ENCODE measurements at places on chromosomes 7 and 10. TPM values are rescaled to one million over a fixed set of nuclear protein-coding genes. Genes with fewer than 3 reads are reported as not detected.
A peak's percentile ranks its signal among the peaks of the same experiment; 100 is the strongest.

GRCh38 chr7:116742641-116743040 lies 70.6 kb downstream of the MET start:
- no peak for DNase-seq

Gene NRP1
- total RNA-seq = 0.44 TPM

- no peak for DNase-seq
Observed at GRCh38 chr10:122445469-122445868, 9.0 kb upstream of the ARMS2 start.

Gene GRM3
- total RNA-seq = not detected

GRCh38 chr7:116621649-116622048 lies 50.3 kb upstream of the MET start:
- DNase-seq = no peak

Gene NUDT13
- 2.2 TPM for total RNA-seq

- no peak for DNase-seq
Observed at GRCh38 chr7:143434660-143435059, 8.6 kb upstream of the TAS2R60 start.

Gene PTPN20
- total RNA-seq = 1.3 TPM

DNA sequence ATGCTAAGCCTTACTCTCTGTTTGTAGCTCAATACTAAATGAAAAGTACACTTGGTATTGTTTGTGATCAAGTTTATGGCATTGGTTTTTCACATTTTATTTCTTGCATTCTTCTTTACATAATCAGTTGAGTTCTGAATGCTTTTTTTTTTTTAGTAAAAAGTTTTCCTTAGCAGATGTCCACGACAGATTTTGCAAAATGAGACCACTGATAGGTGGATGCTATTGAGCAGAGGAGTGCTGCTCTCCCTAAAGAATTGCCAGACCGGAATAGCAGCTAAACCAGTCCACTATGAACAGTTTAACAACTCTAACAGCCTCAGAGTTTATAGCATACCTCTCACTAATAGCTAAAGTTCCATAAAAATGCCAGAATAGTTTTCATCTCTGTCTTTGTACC lies 225.1 kb upstream of the CACNA2D1 start:
- no peak for DNase-seq

GRCh38 chr10:124007773-124008145 lies 85.6 kb downstream of the CHST15 start:
- DNase-seq = no peak

DNA sequence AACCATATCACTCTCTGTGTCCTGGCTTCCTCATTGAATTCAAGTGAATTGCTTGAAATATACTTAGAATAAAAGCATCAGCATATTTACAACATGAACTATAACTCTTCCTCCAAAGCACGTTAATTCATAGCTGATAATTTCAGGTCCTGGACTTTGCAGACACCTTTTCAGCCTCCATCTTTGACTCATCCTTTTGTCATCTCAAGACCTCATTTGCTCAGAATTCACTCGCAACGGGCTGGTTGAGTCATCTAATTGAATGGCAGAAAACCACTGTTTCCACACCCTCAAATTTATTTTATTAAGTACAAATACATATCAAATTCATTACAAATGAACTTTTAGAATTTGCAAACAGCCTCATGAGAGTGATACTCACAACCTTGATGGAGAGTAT lies 545.7 kb downstream of the GATA3 start:
- peak; percentile 31 for DNase-seq

DNA sequence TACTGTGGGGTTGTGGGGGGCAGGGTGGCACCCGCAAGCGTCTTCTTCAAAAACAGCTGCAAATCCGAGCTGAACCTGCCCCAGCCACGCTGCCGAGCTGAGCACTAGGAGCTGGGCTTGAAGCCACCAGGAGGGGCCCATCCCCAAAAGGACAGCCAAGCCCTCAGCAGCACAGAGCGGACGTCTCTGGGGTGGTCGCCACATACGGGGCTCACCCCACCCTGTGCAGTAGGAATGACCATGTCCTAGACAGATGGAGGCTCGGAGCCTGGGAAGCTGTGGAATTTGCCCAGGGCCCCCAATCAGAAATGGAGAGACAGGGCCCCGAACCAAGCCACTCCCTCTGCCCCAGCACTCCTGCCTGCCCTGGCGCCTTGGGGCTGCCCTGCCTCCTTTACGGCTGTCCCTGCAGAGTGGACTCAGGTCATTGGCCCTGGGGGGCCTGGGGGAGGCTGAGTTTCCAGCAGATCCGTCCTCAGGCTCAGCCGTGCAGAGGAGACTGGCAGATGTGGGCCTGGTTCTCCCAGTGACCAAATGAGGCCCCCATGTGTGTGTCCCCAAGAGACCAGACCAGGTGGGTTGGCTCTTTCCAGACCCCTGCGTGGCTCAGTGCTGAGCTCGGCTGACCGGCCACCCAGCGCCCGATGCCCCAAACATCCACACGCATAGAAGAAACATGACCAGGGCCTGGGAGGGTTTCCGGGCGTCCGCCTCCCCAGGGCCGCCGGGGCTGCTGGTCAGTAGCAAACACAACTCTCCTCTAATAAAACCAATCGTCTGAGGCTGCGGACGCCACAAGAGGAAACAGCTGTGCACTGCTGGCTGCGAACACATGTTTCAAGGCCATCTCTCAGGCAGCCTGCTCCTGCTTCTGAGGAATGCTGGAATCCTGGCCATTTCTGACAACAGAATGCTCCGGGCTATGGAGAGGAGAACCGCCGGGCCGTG lies 54.9 kb downstream of the PDGFA start:
- DNase-seq = peak; percentile 4

Gene TMEM178B
- 0.23 TPM for total RNA-seq

DNA sequence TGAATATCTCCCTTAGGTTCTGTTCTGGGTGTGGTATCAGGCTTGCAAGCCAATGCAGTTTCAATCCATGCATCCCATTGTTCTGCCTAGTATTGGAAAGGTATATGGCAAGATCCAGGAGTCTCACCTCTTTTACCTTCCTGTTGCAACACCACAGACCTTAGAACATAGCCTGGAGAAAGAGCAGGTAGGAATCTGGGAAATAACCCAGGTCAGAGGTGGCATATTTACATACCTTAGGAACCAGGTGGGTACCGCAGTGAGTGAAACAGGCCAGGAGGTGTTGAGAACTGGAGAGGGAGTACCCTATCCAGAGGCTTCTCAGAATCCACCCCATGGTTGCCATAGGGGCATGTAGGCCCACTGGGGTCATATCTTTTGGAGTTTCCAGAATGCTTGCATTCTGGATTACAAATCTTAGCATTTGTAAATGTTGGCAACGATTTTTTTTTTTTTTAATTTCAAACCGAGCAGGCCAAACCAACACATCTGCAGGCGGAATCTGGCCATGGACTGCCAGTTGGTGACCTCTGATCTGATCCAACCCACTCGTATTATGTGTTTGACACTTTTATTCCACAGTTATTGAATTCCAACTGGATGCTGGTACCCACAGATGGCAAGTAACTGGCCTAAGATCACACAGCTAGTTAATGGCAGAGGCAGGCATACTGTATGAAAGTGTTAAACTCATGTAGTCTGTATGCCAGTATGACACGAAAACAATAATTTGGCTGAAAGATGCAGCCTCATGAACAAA lies 180.3 kb upstream of the TCF7L2 start:
- DNase-seq = no peak

- no peak for DNase-seq
Observed at GRCh38 chr10:109156396-109156795, 766.9 kb downstream of the XPNPEP1 start.

GRCh38 chr7:127477295-127478023 lies 85.0 kb upstream of the ZNF800 start:
- no peak for DNase-seq

DNA sequence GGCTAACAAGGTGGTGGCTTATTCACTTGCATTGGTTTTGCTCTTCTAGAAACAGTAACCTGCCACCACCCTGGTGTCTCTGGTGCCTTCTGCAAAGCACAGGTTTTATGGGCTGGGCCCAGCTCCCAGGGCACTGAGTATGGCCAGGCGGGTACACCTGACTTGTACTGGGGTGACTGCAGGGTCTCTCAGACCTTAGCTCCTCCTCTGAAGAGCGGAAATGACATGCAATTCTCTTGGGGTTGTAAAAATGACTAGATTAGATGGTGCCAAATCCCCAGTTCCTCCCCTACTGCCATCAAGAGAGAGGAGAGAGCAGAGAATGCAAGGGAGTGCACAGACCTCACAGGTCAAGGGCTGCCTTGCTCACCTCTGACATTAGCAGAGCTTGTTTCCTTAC lies 14.7 kb downstream of the ESYT2 start:
- DNase-seq = peak; percentile 75

Gene LBX1
- not detected for total RNA-seq

Gene SLC26A5
- total RNA-seq = not detected

GRCh38 chr7:87398446-87398845 lies 53.0 kb downstream of the CROT start:
- no peak for DNase-seq

- DNase-seq = no peak
Observed at GRCh38 chr10:84184517-84184916, 9.8 kb upstream of the CDHR1 start.

GRCh38 chr10:70007116-70007820 lies 45.4 kb upstream of the MACROH2A2 start:
- no peak for DNase-seq

GRCh38 chr10:30728766-30729165 lies 99.2 kb upstream of the LYZL2 start:
- DNase-seq = no peak

DNA sequence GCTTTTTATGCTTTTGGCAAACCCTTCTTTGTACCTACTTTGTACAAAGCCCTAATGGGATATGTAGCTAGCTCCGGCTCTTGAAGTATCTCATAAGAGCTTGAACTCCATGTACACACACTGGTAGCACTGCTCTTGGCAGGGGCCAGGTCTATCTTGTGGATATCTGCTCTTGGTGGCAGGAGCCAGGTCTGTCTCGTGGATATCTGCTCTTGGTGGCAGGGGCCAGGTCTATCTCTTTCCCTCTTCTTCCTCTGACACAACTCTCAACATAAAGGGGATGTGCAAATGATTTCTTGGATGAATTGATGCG lies 91.9 kb downstream of the WNT2 start:
- DNase-seq = no peak

- no peak for DNase-seq
Observed at GRCh38 chr7:83005410-83005809, 157.3 kb downstream of the PCLO start.

Gene EBLN1
- not detected for total RNA-seq

Gene AASS
- 2.1 TPM for total RNA-seq

GRCh38 chr10:116084161-116084560 lies 188.8 kb downstream of the GFRA1 start:
- DNase-seq = no peak

DNA sequence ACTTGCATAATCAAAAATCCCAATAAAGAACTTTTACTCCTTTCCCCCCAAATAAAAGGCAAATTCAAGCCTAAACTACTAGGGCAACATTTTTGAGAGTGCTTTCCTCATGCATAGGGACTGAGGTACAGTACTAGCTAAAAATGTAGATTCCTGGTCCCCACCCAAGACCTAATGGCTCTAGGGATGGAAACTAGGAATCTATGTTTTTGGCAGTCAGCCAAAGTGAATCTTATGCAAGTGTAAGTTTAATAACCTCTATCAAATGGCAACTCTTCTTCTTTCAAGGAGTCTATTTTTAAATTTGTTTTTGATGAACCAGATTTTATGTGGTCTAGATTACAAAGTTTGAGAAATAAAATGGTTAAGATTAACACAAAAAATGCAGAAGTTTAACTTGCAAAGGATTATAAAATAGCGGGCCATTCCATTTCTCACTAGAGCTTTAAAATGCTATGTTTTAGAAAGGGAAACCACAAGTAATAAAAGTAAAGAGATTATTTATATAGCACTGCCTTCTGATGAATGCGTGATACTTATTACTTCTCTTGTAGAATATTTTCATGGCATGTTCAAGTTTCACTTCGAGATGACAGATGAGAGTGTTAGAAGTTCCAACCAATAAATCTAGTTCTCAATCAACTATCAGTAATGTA lies 70.4 kb upstream of the MDFIC start:
- no peak for DNase-seq

DNA sequence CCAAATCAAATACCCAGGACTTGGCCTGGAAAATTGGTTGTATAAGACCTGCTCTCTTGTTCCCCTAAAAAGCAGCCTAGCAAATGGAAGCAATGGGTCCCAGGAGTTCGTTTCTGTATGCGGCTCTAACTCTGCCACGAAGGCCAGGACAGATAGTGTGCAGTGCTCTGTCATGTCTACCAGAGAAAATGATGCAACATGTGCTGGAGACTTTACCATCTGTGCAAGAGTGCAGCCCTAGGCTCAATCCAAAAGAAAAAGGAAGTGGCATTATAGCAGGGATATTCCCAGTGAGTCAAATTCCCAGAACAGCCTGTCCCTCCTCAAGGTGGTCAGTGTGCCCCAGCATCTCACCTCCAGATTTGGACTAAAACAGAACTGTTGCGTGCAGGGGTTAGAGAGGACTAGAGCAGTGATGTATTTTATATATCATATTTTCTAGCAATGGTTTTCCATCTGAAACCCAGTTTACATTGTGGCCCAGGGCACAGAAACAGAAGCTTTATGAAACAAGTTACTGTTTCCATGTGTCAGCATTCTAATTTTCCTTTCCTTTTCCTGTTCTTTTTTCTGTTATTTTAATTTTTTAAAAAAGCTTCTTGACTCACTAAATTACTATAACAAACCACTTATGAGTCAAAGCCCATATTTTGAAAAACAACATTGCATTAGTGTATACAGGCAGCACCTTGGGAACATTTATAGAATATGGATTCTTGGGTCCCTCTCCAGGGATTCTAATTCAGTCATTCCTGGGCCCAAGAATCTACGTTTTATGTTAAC lies 311.2 kb downstream of the RNLS start:
- peak; percentile 35 for DNase-seq

GRCh38 chr7:139940866-139941265 lies 111.8 kb downstream of the TBXAS1 start:
- DNase-seq = peak; percentile 41

GRCh38 chr7:110766864-110767263 lies 324.1 kb upstream of the LRRN3 start:
- no peak for DNase-seq

- DNase-seq = peak; percentile 7
Observed at GRCh38 chr7:146116521-146117222, at the start of gene CNTNAP2. TSS of gene CNTNAP2 (plus strand) at chr7:146116801. CDS start at chr7:146116877, 76 bp downstream.

Gene PRSS1
- not detected for total RNA-seq

Gene CRTAC1
- total RNA-seq = not detected

GRCh38 chr7:147193476-147193875 lies 1076.9 kb downstream of the CNTNAP2 start:
- DNase-seq = no peak

GRCh38 chr10:28217848-28218247 lies 85.0 kb downstream of the MPP7 start:
- DNase-seq = peak; percentile 39

Gene SPDYE6
- not detected for total RNA-seq

All from activated CD4-positive, alpha-beta T cell treated with anti-CD3 and anti-CD28 coated beads for 36 hours (primary cell).